Midbrain (tissue), 1 donor: ENCODE measurements at places on chromosomes 16 and 17.

DNA sequence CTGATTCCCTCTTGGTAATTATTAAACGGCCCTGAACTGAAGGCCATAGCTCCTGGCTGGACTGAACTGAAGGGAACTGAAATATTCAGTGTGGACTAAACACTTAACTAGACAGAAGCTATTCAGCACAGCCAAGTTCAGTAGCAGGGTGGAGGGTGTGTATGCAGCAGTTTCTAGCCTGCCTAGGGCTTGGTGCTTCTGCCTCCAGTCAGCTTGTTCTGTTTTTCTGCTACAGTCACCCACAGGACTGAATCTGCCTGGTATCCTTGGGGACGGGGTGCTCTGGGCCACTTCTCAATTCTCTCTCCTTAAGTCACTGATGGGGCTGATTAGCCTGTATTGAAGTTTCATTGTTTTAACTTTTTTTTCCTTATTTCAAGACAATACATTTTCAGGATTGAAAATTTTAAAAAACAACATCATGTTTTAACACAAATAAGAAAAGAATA lies 77.1 kb downstream of the WWP2 start:
- peak; percentile 50 for DNase-seq

DNA sequence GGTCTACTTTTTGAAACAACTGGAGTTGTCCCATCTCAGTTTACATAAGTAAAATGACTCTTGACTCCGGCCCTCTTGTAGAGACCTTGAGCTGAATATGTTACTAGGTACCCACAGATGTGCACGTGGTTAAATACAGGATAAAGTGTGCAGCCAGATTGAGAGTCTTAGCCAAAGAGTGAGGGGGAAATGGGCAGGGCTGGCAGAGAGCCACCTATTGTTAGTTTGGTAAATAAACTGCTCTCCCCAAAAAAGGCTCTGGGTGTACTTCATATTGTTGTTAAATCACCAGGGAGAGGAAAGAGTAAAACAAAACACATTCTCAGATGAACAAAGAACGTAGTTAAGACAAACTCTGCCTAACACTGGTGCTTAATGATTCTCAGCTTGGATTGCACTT lies 20.3 kb downstream of the G6PC1 start:
- no peak for DNase-seq

GRCh38 chr16:65062736-65063583 lies 58.9 kb downstream of the CDH11 start:
- DNase-seq, result peak; percentile 70

- no peak for DNase-seq
Observed at GRCh38 chr17:10666906-10667305, 9.8 kb upstream of the MYH3 start.

GRCh38 chr17:81350320-81350890 lies 44.9 kb upstream of the BAHCC1 start:
- DNase-seq, result no peak

DNA sequence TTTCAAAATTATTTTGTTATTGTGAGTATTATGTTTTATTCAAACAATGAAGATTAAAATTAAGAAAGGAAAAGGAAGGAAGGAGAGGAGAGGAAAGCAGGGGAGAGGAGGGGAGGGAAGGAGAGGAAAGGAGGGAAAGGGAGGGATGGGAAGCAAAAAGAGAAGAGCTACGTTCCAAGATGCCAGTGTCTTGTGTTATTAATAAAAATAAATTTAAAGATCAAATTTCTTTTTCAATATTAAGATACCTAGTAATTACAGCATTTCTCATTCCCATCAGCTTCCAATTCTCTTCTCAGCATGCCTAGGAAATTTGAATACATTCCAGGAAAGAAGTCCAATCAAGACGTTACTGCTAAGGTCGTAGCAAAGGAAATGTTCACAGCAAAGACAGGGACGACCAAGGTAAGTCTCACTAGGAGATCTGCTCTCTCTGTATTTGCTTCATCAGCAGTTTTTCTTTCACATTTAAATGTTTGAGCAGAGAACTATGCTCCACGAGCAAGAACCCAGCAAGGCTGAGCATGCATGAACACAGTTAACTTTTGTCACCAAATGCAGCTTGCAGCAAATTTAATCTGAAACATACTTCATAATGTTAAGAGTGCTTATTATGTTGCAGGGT lies 63.3 kb upstream of the HLF start:
- no peak for DNase-seq

GRCh38 chr16:31084584-31085302 lies 4.0 kb downstream of the PRSS53 start:
- no peak for DNase-seq

GRCh38 chr17:40915199-40915661 lies 22.2 kb downstream of the KRT23 start:
- no peak for DNase-seq
